ENCODE measurements at places on chromosomes 16 and 17. TPM values are rescaled to one million over a fixed set of nuclear protein-coding genes. Genes with fewer than 3 reads are reported as not detected.

TNFRSF13B gene
- total RNA-seq = not detected

DNA sequence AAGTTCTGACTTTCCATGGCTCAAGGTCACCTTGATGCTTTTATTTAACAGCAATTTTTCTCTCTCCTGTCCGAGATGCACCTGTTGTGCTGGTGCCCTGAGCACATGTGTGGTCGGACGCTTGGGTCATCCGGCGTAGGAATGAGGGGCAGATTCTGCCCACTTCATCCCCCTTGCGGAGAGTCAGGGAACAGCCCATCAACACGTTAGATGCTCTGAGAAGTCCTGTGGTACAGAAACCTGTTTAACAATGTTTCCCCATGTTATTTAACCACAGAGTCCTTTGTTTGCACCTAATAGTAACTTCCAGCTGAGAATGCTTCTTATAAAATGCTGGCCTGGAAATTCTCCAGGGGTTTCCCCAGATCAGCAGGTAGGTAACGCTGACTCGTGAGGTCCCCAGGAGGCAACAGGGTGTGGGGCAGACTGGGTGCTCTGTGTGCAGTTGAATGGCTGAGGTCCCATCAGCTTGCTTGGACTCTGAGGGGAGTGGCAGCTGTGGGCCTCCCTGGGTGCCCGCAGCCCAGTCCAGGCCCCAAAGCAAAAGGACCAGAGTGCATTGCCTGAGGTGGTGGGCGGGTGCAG is 17.8 kb downstream of the DOC2B start:
- no peaks in the 10 kb centered on the region for H3K36me3 ChIP-seq
- no peak overlapping the region for H3K4me3 ChIP-seq
- H3K4me1 ChIP-seq = no peaks in the 10 kb centered on the region
- H3K27ac ChIP-seq = no peak overlapping the region

SPATA20 gene
- 104 TPM for total RNA-seq

FGF11 gene
- 0.69 TPM for total RNA-seq

DNA sequence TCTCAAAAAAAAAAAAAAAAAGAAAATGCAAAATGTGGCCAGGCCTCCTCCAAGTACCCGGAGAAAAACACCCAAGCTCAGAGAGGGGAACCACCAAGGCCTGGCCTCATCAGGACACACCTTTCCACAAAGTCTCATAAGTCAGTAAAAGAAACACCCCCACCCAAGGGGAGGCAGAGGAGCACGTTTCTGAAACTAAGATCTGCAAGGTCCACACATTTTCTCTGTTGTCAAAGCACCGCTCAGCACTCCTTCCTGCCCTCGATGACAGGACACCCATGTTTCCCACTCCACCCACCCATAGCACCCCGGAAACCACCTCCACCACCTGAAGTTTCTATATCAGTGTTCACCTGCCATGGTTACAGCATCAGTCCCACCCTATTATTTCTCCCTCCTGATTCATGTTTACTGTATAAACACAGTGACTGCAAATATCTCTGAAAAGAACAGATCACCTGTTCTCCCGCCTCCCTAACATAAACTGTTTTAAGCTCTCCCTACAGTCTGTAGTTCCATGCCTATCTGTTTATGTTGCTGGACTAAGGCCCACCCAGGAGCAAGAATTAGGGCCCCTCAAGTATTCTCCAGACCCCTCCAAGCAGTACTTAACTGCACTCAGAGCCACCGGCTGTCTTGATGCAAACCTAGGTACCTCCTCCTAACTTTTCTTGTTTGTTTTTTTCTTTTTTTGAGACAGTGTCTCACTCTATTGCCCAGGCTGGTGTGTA is 2.0 kb downstream of the CORO7 start:
- no peaks in the 10 kb centered on the region for H3K27me3 ChIP-seq
- H3K4me1 ChIP-seq = peaks cover 22% of the 10 kb centered on the region
- H3K4me3 ChIP-seq = no peak overlapping the region
- no peak for DNase-seq

DNA sequence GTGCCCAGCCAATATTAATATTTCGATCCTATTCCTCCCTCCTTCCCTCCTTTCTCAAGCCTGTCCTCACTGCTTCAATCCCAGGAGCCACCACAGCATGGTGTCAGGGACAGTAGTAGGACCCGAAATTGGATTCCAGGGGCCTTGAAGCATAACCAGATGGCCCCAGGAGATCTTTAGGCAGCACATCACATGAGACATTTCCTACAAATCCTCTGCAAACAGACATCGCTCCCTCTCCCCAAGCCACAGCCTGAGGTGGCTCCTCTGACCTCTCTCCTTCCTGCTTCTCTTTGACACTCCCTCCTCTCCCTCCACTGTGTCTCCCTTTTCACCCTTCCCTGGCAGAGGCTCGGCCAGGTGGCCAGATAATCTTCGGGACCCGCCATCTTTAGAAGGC is 76.6 kb downstream of the BMERB1 start:
- no peak for DNase-seq
- no peaks in the 10 kb centered on the region for H3K4me1 ChIP-seq
- H3K36me3 ChIP-seq = no peaks in the 10 kb centered on the region
- no peaks in the 10 kb centered on the region for H3K27me3 ChIP-seq
- no peak overlapping the region for H3K27ac ChIP-seq

Data from PC-3 (cell line).